ENCODE measurements at places on chromosomes 1 and 21. TPM values are rescaled to one million over a fixed set of nuclear protein-coding genes. Genes with fewer than 3 reads are reported as not detected.

Gene AQP10
- not detected for total RNA-seq

Gene SERINC2
- 0.41 TPM for total RNA-seq

Gene SPRR3
- total RNA-seq = not detected

Gene HSPA6
- total RNA-seq = 0.82 TPM

Gene FCAMR
- not detected for total RNA-seq

Gene LAMC1
- total RNA-seq = 29.3 TPM

Gene CCDC30
- 11.8 TPM for total RNA-seq

Gene VN1R5
- total RNA-seq = not detected

Gene NPPA
- total RNA-seq = 3.3 TPM

Gene PPFIA4
- 12.6 TPM for total RNA-seq

Gene SLAMF9
- total RNA-seq = not detected

Gene DRAXIN
- 137 TPM for total RNA-seq

Gene ZDHHC18
- 5.7 TPM for total RNA-seq

Gene SPRR2B
- not detected for total RNA-seq

Gene OR6N1
- total RNA-seq = not detected

Gene URB2
- 14.7 TPM for total RNA-seq

Gene PTGER3
- total RNA-seq = 2.4 TPM

Gene AADACL4
- not detected for total RNA-seq

Gene EIF2D
- 13.9 TPM for total RNA-seq

Gene RHCE
- under 0.01 TPM for total RNA-seq

Gene AXDND1
- 0.41 TPM for total RNA-seq

Gene SELP
- total RNA-seq = not detected

Gene AJAP1
- total RNA-seq = 16.7 TPM

Gene NT5C1A
- 2.4 TPM for total RNA-seq

Gene LAPTM5
- 3.7 TPM for total RNA-seq

Gene PLA2G2F
- not detected for total RNA-seq

Gene IRF6
- total RNA-seq = 0.41 TPM

Gene MARK1
- total RNA-seq = 62.4 TPM

Gene C8A
- total RNA-seq = not detected

Gene RGSL1
- total RNA-seq = 0.82 TPM

Gene TMPRSS15
- not detected for total RNA-seq

Gene METTL18
- 9.0 TPM for total RNA-seq

Gene LEMD1
- total RNA-seq = 2.4 TPM

Gene KDF1
- total RNA-seq = not detected

Gene C1orf141
- under 0.01 TPM for total RNA-seq

Gene ZNF683
- not detected for total RNA-seq

Gene OR2T11
- not detected for total RNA-seq

Gene AMPD1
- total RNA-seq = not detected

Gene CAPN9
- under 0.01 TPM for total RNA-seq

Gene ADAMTS5
- total RNA-seq = 1.6 TPM

Gene CHD5
- total RNA-seq = 31.4 TPM

Gene RORC
- total RNA-seq = under 0.01 TPM

Gene GNG5
- 3.3 TPM for total RNA-seq

Gene GPATCH2
- 29.3 TPM for total RNA-seq

Gene S100A12
- 6.9 TPM for total RNA-seq

Gene BRINP3
- 51.8 TPM for total RNA-seq

Gene ADORA3
- total RNA-seq = 1.6 TPM

All from frontal cortex (tissue), 4 donors.